Neuronal stem cell (in vitro differentiated cells): ENCODE measurements at places on chromosomes 11 and 22.

GRCh38 chr22:38569181-38569971, 607 bp downstream of the DMC1 start:
- no peak for DNase-seq

- no peak for DNase-seq
Observed at GRCh38 chr11:7088921-7089320, at the start of gene RBMXL2. Gene RBMXL2, plus strand, starts transcription at chr11:7088998. Its CDS starts 123 bp downstream, at chr11:7089121.

GRCh38 chr22:38674888-38675287, 6.9 kb upstream of the TOMM22 start:
- no peak for DNase-seq

DNA sequence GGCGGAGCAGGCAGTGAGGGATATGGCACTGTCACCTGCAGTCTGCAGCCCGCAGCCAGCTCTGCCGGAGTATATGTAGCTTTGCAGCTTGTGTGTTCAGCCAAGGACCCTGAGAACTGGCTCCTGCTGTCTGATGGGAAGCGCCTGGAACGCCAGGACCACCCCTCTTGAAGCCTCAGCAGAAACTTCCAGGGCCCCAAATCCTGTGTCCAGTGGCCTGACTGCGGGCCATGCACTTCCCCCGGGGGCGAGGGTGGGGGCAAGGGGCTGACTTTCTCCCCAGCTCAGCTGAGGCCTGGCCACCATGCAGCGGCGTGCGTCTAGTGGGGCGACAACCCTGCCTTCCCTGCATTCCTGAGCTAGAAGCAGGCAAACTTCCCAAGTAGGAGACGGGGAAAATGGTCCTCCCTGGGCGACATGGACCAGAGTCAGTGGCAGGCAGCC, 32.3 kb downstream of the PISD start:
- no peak for DNase-seq

DNA sequence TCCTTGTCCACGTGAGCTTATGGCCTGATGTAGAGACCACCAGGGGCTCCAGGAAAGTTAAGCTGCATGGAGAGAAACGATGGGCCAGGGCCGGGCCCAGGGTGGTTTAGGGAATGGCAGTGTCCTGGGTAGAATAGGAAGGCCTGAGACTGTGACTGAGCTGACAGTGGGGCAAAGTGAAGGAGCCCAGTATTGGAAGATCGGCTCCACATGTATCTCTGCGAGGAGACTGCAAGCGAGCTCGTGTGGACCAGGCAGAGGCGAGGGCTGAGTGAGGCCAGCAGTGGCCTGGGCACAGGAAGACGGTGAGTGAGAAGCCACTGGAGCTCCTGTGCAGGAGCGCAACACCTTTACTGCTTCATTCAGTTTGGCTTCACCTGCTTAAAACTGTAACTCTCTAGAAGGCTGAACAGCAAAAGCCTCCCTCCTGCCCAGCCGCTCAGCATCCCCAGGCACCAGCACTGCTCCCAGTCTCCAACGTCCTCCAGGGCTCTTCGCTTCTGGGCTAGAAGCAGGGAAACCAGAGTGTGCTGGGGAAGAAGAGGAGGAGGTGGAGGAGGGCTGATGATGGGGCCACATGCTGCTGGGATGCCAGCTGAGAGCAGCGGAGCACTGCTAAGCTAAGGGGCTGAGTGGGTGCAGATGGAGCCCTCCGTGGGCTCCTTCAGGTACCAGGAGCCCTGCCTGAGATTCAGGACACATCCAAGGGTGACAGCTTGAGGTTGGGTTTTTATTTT, 13.5 kb downstream of the TCIRG1 start:
- DNase-seq: no peak

GRCh38 chr11:123292647-123293046, 97.6 kb upstream of the CLMP start:
- no peak for DNase-seq

GRCh38 chr11:32893093-32893342, 407 bp downstream of the QSER1 start:
- DNase-seq: no peak
